ENCODE measurements at places on chromosomes 7 and 10. TPM values are rescaled to one million over a fixed set of nuclear protein-coding genes. Genes with fewer than 3 reads are reported as not detected.

DNA sequence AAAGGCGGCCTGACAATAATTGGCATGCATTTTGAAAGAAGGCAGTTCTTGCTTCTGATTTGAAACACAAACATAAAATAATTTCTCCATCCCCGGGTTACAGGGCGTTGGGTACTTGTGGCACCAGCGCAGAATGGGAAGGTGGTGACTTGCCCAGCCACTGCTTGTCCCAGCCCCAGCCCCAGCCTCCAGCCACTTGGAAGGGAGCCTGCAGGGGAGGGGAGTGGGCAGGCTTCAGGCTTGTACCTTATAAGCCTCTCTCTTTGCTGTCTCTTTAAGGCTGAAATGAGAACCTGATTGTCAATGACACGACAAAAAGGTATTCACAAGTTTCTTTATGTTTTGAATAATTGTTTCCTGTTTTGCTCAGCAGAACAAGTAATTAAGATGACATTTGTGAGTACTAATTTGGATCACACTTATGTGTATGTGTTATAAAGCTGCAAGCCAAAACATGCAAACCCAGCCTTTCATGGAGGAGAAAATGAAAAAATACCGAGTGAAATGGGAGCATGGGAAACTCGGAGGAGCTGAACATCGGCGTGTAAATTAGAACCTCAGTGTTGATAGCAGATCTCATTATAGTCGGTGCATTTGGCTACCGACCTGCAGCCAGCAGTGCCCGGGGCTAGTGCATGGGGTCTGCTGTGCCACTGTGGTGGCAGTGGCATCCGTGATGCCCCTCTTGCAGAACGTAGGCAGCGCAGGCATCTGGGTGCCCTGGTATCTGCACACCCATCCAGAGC lies 129.9 kb downstream of the EBF3 start:
- DNase-seq, result no peak

GRCh38 chr7:30648744-30649540 lies 33.3 kb downstream of the CRHR2 start:
- no peak for DNase-seq

The PLAU gene
- total RNA-seq, result 154 TPM

DNA sequence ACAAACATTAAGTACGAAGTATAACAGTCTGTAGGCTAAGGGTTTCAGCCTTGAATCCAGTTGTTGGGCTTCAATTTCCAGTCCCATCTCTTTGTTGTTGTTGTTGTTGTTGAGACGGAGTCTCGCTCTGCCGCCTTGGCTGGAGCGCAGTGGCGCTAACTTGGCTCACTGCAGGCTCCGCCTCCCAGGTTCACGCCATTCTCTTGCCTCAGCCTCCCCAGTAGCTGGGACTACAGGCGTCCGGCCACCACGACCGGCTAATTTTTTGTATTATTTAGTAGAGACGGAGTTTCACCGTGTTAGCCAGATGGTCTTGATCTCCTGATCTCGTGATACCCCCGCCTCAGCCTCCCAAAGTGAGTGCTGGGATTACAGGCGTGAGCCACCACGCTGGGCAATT lies 464.9 kb downstream of the ANKRD7 start:
- DNase-seq, result no peak

DNA sequence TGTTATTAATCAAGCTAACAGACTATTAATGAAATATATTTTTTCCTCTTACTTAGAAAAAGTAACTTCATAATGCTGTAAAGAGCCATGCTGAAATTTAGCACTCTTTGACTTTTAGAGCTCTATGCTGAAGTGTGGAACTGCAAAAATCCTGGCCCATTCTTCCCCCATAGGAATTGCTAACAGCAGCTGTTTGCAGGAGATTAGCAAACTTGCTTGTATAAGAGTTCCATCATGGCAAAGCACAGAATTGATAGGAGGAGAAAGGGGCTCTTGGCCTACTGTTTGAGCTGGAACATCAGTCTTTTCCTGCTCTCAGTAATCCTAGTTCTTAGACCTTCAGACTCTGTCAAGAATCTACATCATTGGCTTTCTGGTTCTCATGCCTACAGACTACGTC lies 18.3 kb upstream of the GNAT3 start:
- peak; percentile 68 for DNase-seq

DNA sequence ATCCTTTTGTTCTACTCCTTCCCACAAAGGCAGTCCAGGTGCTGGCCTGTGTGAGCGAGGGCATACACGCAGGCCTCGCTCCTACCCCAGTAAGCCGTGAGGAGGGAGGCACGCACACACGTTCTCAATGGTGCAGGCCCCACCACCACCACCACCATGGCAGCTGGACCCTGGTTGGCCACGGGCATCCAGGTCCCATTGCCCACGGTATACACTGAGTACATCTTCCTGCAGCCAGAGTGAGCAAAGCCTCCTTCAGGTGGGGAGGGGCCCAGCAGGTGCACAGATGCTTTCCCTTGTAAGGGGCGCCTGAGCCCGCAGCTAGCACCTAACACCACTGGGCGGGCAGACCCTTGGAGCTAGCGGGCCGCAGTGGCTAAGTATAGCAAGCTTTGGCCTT lies 373.3 kb upstream of the MKI67 start:
- no peak for DNase-seq

DNA sequence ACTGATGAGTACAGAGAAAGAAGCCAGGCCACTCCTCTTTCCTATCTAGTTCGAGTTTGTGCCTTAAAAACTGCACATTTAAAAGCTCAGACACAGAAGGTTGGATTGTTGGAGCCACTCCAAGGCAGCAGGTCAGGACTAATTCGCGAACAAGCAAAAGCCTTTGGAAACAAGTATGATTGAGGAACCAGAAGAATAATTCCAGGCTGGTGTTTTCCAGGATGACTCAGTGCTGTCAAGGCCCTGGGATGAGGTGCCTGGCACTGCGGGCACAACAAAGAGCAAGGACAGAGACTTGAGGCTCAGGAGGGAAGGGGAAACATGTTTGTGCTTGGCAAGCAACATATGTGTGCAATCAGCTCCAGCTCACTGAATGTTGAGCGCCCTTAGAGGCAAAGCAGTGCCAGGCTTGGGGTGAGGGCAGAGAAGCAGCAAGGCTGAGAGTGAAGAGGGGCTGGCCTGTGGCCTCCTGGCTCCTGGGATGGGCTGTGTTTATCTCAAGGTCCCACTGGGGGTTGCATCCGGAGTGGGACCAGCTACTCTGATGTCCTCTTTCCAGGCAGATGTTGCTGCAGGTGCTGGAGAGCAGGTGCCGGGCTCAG lies 44.1 kb downstream of the VSTM4 start:
- no peak for DNase-seq

DNA sequence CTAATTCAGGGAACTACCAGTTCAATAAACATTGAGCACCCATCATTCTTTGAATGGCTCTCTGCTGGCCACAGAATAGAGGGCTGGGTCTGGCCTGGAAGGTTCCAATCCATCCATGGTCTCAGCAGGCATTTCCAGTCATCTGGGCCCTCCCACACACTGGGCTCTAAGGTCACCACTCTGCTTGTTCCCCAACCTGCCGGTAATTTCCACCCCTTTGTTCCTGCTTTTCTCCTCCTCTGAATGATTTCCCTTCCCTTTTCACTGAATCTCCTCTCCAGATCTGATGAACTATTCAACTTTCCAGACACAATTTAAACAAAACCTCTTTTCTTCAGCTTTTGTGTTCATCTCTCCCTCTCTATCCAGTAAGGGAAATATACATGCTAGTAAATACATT lies 2.6 kb downstream of the BZW2 start:
- no peak for DNase-seq

GRCh38 chr7:23358152-23358674 lies 59.1 kb downstream of the MALSU1 start:
- DNase-seq, result no peak

DNA sequence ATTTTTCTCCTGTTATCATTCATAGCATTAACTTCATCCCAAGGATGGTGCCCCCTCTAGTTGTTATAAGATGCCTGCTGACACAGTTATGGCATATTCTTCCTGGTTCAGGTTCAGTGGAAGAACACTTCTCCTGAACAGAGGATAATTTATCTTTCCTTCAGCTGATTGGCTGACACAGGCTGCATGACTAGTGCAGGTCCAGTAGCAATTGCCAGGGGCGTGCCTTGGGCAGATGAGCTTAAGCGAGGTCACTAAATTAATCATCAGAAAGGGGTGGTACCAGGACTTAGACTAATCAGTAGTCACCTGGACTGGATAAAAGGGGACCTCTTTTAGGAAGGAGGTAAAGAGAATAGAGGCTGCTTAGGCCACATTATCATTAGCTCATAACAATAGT lies 42.3 kb downstream of the BZW2 start:
- no peak for DNase-seq

- no peak for DNase-seq
These were observed 98.1 kb downstream of the PARD3 start for GRCh38 chr10:34716958-34717357.

DNA sequence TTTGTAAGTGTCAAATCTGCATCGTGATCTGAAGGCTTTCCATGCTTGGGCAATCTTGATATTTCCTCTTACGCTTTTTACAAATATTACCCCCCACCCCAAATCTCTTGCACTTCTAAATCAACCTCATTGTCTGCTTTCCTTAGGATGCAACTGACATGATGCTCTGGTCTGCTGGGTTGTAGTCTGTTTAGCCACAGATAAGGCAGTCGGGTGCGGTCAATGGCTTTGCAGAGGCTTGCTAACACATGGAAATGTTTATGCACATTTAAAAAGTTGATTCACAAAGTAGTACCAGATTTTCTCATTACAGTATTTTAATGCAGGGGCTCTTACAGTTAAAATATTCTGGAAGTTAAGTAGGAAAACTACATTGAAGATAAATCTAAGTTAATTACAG lies 172.5 kb downstream of the BAMBI start:
- DNase-seq, result no peak

The WEE2 gene
- total RNA-seq, result not detected

GRCh38 chr7:44379366-44380188 lies 54.2 kb upstream of the CAMK2B start:
- DNase-seq, result no peak

DNA sequence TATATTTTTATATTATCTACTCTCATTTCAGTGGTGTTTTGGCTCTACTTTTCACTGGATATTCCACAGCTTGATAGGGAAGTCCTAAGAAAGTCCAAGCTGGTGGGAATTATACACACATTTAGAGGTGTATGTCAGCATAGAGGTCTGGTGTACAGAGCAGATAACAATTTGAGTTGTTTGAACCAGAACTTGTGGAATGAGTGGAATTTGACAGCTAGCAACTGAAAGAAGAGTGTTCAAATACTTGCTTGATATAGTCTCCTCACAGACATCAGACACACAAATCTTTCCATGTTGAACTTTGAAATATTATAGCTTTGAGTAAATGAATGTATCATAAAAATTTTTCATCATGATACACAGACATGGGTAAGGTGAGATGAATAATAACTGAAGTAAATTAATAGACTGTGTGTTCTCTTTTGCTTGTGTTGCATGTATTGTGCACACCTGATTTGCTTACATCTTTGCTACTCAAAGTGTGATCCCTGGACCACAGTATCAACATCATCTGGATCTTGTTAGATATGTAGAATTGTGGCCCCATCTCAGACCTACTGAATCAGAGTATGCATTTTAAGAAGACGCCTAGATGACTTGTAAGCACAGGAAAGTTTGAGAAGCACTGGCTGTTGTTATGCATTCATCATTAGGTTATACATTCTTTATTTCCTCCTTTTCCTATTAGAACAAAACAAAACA lies 91.5 kb downstream of the ABCA13 start:
- DNase-seq, result no peak

GRCh38 chr7:137283153-137283552 lies 60.4 kb downstream of the PTN start:
- no peak for DNase-seq

DNA sequence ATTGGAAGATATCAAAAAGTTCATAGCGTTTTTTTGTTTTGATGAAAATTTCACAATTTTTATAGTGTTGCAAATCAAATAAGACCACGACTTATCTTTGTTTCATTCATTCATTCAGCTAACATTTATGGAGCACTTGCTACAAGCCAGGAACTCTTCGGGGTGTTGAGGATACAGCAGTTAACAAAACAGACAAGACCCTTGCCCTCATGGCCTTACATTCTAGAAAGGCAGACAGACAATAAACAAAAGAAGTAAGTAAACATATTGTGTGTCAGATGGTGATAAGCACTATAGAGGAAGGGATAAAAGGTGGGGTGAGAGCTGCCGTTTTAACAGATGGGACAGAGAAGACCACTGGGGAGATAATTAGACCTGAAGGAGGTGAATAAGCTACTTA lies 41.6 kb upstream of the GSAP start:
- no peak for DNase-seq

DNA sequence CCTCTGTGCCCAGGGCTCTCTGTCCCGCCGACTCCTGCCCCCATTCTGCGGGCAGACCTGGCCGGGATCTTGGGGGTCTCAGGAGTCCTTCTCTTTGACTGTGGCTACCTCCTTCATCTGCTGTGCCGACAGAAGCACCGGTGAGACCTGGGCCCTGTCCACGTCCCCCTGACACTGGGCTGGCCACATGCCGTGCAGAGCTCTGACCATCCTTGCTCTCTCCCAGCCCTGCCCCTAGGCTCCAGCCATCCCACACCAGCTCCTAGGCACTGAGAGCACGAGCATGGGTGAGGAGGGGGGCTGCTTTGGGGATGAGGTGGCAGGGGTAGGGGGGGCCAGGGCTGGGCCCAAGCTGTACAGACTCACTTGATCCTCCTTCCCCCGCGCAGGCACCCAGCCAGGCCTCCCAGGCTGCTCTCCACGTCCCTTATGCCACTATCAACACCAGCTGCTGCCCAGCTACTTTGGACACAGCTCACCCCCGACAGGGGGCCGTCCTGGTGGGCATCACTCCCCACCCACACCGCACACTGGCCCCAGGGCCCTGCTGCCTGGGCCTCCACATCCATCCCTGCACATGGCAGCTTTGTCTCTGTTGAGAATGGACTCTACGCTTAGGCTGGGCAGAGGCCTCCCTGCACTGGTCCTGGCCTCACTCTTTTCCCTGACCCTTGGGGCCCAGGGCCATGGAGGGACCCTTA lies 4.8 kb upstream of the PILRB start:
- DNase-seq, result no peak

DNA sequence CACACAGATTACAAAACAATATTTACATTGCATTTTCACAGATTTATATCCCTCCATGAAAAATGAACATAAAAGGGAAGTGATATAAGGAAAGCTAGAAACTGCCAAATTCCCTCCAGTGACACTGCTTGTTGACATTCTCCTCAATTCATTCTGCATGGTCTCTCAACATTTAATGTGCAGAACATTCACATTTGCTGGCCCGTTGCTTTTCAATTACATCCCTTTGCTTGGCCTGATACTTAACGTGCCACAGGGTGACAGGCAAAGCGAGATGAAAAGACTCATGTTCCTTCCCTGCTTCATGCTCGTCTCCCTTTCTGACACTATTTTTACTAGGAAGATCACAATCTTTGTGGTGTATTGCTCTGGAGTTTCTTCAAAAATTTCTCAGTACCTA lies 1019.7 kb upstream of the LRRN3 start:
- no peak for DNase-seq

DNA sequence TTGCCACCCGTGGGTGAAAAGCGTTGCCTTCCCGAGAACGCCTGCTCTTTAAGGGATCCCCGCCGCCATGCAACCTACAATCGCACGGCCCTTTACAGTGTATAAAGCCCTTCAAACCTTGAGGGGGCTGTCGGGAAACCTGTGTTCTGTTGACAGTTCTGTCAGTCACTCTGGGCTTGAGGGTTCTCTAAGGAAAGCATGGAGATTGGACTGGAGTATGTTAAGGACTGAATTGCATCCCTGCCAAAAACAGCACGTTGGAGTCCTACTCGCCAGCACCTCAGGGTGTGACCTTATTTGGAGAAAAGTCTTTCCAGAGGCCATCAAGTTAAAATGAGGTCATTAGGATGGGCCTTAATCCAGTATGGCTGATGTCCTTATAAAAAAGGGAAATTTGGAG lies 70.6 kb downstream of the PFKFB3 start:
- no peak for DNase-seq

The SLC39A12 gene
- not detected for total RNA-seq
